SJSA1 (cell line): ENCODE measurements at places on chromosomes 5 and 9. TPM values are rescaled to one million over a fixed set of nuclear protein-coding genes. Genes with fewer than 3 reads are reported as not detected.

The SARDH gene
- total RNA-seq: 15.3 and 20.9 TPM in 2 replicates

DNA sequence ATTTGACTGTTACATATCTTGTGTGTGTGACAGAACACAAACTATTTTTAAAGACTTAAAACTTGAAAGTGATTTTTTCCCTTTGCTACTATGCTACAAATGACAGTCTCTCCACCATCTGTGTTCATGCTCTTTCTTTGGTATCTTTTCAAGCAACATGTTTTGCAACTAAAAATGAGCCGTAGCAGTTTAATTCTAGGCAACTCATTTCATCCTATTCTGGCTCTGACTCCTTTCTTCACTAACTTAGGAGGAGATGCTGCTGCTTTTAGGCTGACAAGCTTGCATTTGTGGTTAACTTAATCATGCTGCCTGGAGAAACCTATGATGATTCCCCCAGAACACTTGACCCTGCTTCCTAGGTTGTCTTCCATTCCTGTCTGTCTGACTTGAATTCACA, 100.6 kb downstream of the HACD4 start:
- no peak for DNase-seq

The F2R gene
- 61.4 and 95.4 TPM in 2 replicates for total RNA-seq

DNA sequence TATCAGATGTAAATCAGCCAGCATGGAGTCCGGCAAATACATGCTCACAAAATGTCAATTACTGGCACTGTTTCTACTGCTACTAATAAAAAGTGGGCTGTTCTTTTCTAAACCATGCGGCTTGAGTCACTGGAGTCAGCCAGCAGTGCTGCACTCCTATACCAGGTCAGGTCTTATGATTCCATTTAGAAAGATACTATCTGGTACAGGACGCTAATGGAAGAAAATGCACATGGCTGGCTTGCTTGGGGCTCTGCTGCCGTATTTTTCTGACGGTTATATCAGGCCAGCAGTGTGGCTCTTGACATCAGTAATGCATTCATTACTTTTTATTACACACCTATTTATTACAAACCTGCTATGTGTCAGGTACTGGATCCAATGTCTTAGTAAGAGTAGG, 74.3 kb downstream of the NDFIP1 start:
- DNase-seq: no peak

- peak; percentile 22 for DNase-seq
Measured at GRCh38 chr5:110751902-110752762, 13.3 kb downstream of the SLC25A46 start.

DNA sequence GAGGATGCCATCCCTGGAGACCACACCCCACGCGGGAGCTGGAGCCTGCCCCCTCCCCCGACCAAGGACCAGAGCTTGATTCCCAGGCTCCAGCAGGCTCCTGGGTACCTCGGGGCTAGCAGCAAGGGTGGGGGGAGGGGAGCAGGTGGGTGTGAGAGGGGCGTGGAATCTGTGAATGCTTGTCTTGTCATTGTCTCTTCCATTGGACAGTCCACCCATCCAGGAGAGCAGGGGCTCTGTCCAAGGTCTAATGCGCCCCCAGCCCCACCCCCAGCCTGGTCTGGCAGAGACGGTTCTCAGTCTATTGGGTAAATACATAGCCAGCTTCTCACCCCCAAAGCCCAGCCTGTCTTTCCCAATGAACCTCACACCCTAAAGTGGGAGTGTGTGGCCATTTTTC, 22.8 kb downstream of the URM1 start:
- no peak for DNase-seq

DNA sequence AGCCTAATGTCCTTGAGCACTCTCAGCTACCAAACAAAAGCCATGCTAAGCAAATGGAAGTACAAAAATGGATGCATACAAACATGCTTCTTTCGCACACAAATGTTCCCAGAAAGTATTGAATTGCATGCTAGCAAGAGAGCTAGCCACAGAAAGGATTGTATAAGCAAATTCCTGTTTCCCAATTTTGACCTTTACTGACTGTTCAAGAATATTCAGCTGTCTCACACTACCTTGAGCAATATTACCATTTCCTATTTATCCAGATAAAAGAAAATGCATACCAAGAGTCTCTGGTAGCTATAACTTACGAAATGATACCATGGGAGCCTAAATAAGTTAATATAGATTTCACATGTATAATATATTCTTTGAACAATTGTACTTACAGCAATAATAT, 264.6 kb downstream of the TMEM167A start:
- DNase-seq: no peak

DNA sequence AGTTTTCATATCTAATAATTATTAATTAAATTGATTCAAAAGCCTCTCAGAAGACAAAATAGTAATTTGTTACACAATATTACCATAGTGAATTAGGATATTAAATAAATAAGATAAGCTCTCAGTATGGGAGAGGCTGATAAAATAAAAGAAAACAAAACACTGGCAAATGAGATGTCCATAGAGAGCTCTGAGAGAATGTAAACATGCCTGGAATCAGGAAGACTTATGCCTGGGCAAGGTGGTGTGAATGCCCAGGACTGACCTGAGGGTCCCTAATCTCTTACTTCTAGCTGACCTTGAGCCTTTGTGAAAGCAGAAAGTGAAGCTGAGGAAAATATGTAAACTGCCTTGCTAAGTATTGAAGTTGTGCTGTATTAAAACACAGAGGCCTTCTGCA, 616.5 kb downstream of the PTPRD start:
- DNase-seq: no peak

- no peak for DNase-seq
Measured at GRCh38 chr5:150538007-150538917, 30.3 kb downstream of the NDST1 start.

The WNK2 gene
- not detected in 2 replicates for total RNA-seq

DNA sequence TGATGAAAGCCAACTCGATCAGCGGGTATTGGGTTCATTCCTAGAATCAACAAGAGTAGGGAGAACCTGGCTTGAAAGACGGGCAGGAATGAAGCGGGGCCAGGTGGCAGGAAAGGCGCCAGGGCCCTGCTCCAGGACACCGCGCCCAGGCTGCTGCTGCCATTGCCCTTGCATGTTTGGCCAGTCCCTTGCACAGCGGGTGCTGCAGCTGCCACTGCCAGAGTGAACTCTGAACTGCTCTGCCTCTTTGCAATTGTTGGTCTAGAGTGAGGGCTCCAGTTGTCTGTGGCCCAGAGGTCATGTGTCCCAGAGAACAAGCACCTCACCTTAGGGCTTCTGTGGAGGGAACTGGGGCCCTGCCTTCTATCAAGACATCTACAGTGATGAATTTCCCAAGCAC, 24.0 kb upstream of the CARTPT start:
- DNase-seq: no peak

The ZFAND5 gene
- total RNA-seq: 47.4 and 90.3 TPM in 2 replicates

DNA sequence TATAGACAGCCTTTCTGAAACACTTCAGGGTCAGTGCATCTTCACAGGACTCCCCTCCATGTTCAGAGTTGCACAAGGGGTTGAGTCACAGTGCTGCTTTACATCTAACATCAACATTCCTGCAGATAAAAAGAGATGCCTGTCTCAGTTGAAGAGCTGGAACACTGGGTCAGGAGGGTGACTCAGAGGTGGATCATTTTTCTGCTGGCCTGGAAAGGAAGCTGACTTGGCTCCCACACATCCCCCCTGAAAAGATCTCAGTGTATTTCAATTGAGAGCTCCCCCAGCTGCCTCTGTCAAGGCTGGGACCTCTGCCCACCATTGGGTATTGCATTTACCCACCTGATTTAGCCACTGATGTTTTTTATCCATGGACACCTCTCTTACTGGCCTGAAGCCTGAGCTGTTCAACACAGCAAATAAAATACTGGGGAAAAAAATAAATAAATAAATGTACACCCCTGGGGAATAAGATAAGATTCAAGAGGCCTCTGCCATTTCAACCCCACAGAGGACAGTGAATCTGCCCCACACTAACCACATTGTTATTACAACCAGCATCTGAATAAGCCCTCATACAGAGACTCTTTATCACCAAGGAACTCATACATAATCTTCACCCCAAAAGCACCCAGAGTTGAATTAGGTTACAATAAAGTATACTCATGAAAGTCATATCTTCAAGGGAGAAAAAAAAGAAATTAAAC, 716.4 kb downstream of the SEMA5A start:
- DNase-seq: peak; percentile 98

The GADD45G gene
- total RNA-seq: not detected in 2 replicates

GRCh38 chr5:56853698-56854097, 38.3 kb downstream of the MAP3K1 start:
- no peak for DNase-seq
